Small intestine (tissue), 16 donors: ENCODE measurements at places on chromosomes 4 and X. TPM values are rescaled to one million over a fixed set of nuclear protein-coding genes. Genes with fewer than 3 reads are reported as not detected.

- DNase-seq, result no peak
Measured at GRCh38 chr4:94011190-94011589, 182.6 kb downstream of the ATOH1 start.

DNA sequence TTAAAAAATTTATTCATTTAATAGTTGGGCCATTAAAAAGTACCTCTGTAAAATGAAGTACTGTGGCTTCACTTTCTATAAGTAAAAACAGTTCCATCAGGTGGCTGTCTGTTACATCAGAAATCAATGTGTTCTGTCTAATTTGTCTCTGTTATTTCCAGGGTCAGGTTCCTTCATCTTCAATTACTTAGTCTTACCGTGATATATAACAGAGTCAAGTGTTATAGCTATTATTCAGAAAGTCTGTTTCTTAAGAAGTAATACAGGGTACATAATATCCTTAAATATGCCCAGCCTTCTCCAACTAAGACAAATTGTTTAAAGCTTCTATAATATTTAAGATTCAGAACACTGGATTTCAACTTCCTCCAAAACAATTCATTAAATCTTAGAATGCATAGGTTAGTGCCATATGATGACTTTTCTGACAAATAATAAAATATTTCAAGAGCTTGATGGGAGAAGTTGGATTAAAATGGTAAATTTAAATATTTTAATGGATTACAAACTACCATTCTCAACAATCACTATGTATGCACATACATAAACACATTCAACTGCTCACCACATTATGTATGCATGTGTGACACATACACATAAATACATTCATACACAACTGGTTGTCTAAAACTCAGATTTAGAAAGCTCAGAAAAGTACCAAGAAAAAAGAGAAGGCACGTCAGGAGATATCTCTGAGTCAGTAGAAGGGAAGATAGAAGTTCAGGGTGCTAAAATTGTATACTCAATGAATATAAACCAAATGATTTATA, 268.5 kb downstream of the PRDM5 start:
- DNase-seq, result no peak

- no peak for DNase-seq
Measured at GRCh38 chr4:124918559-124919122, 206.1 kb upstream of the ANKRD50 start.

- DNase-seq, result no peak
Measured at GRCh38 chr4:67659065-67659464, 41.9 kb downstream of the UBA6 start.

DNA sequence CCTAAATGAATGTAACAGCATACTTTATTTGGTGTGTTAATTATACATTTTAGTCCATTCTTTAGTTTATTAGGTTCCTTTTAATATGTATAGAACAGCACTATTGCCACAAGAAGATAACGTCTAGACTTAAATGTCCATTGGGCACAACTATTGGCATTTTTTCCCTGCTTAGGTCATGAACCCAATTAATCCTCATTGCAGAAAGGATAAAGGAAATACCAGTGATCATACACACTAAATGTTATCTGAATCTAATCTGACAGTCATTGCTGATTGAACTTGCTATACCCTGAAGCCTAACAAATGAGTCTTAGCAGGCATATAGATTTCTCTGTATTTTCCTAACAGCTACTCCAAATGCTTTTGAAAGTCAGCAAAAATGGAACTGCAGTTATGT, 2250.0 kb upstream of the AGA start:
- DNase-seq, result no peak

- no peak for DNase-seq
Measured at GRCh38 chrX:7191681-7192110, 43.7 kb upstream of the PUDP start.

GRCh38 chr4:101528526-101528925, 181.2 kb upstream of the PPP3CA start:
- no peak for DNase-seq

DNA sequence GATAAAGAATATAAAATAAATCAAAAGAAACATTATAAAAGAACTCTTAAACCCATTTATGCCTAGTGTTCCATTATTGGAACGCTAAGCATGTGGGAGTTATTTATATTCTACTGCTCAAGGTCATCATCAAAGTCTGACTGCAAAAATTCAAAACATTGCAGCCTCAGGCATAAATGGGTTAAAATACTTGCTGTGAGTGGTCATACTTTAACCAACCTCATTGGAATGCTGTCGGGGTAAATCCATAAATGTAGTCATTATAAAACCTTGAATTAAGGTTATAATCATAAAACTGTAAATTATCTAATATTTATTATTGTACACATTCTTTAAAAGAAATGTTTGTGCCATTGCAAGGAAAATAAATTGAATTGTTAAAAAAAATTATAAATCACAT, 55.0 kb downstream of the RPS6KA6 start:
- no peak for DNase-seq

The TMEM154 gene
- polyA plus RNA-seq, result 3.8 TPM

The PABPC1L2B gene
- not detected for polyA plus RNA-seq

The CSAG2 gene
- not detected for polyA plus RNA-seq

The ADD1 gene
- polyA plus RNA-seq, result 174 TPM

The MTNR1A gene
- not detected for polyA plus RNA-seq

The TEX11 gene
- polyA plus RNA-seq, result 0.54 TPM
